T-helper 2 cell (primary cell): ENCODE measurements at places on chromosomes 2 and 18.

- DNase-seq = no peak
These were observed 153.7 kb upstream of the KCTD1 start for GRCh38 chr18:26702086-26702485.

DNA sequence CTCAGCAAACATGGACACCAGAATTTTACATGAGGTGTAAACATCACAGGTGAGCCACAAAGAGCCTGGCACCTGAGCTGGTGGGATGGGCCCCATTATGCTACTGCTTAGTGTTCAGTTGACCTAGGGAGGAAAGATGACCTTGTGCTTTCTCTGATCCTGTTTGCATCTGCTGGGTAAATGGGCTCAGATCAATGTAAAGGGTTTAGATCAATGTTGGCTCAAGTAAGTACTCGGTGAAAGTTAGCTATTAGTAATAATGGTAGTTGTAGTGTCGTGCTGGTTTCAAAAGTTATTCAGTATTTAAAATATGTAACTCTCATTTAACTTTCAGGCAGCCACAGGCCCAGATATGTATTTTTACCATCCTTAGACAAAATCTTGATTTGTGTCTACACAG is 19.8 kb downstream of the ABHD3 start:
- DNase-seq = no peak

GRCh38 chr2:182852801-182853200 is 13.6 kb downstream of the FRZB start:
- DNase-seq = no peak

- no peak for DNase-seq
These were observed 152.6 kb downstream of the ANKRD44 start for GRCh38 chr2:197157879-197158537.

- DNase-seq = no peak
These were observed 486.4 kb downstream of the BCL11A start for GRCh38 chr2:60067006-60067405.

DNA sequence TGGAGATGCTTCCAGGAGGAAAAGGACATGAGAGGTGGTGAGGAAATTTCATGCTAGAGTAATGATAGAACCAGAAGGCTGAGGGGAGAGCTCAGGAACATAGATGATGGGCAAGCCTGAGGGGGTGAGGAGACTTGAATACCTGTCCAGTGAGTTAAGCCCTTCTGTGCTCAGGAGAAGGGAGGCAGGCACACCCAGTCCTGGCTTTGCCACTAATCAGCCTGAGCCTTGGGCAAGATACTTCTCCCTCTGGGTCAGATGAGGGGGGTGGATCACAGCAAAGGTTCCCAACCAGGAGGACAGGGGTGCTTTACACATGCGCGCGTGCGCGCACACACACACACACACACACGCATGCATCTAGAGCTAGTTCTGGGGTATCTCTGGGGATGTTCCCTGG is 151.6 kb upstream of the MSH6 start:
- DNase-seq = no peak

- peak; percentile 20 for DNase-seq
These were observed 116.8 kb downstream of the SPTBN1 start for GRCh38 chr2:54572636-54573536.

GRCh38 chr2:238077292-238077691 is 16.5 kb downstream of the SCLY start:
- no peak for DNase-seq

- DNase-seq = no peak
These were observed 4.3 kb upstream of the NAGK start for GRCh38 chr2:71064110-71064611.
